Stimulated activated memory B cell treated with anti-CD40 and anti-IgM and Interleukin-4, amounts not matched to agents 10 μg/mL and 1 μg/mL and 100 μg/mL, for 72 hours (primary cell): ENCODE measurements at places on chromosomes 11 and 22.
A peak's percentile ranks its signal among the peaks of the same experiment; 100 is the strongest.

- no peak for ATAC-seq
Measured at GRCh38 chr11:106594751-106595351, 423.4 kb downstream of the GUCY1A2 start.

GRCh38 chr11:68948496-68948895, 32.3 kb downstream of the MRGPRD start:
- no peak for ATAC-seq

GRCh38 chr22:39297490-39298240, 21.8 kb downstream of the RPL3 start:
- ATAC-seq, result peak; percentile 37

DNA sequence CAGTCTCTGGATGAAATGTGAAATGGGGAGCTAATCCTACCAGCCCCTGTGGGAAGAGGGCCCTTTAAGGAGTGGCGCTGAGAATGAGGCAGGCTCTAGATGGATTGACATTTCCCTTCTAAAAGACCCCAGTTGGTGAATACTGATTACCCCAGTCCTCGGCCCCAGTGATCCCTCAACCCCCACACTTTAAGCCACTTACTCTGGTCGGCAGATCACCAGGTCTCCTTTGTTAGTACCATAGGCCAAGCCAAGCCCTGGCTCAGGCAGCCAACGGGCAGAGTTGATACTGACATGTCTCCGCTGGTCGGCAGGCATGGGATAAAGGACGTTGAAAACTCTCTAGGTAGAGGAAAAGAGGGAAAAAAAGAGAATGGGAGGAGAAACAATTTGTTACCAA, 26.1 kb upstream of the CHRM4 start:
- ATAC-seq, result no peak

GRCh38 chr11:93248602-93249001, 50.8 kb upstream of the SLC36A4 start:
- ATAC-seq, result no peak

GRCh38 chr11:131441051-131441810, 70.8 kb downstream of the NTM start:
- no peak for ATAC-seq
